ENCODE measurements at places on chromosomes 5 and 9.

DNA sequence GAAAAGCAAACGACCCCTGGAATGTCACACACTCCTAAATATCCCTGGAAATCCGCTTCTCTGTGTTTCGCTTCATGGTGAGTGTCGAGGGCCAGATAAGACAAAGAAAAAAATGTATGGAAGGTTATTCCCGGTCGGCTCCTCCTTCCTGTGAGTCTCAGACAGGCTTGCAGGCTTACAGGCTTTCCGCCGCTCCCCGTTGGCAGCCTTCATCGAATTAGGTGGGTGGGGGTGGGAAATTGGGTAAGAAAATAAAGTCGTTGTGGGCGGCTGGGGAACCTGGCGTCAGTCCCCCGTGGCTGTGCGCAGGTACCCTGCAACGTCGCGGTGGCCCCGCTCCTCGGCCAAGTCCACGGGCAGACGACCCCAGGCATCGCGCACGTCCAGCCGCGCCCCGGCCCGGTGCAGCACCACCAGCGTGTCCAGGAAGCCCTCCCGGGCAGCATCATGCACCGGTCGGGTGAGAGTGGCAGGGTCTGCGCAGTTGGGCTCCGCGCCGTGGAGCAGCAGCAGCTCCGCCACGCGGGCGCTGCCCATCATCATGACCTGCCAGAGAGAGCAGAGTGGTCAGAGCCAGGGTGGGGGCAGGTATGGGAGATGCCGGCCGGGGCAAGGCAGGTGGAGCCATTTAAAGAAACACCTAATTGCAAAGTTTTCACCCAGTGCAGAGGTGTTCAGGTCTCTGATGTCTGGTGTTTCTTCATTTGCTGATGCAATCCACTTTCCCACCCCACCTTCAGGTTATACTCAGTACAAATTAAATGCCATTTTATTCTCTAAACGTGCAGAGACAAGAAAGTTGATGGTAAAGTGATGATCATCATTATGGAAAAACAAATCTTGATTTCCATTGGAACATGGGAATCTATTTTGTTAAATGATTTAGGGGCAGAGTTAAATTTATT is 3.2 kb downstream of the CDKN2B start:
- no peak for DNase-seq

GRCh38 chr9:136438548-136439480 is 831 bp downstream of the INPP5E start:
- peak; percentile 18 for DNase-seq

DNA sequence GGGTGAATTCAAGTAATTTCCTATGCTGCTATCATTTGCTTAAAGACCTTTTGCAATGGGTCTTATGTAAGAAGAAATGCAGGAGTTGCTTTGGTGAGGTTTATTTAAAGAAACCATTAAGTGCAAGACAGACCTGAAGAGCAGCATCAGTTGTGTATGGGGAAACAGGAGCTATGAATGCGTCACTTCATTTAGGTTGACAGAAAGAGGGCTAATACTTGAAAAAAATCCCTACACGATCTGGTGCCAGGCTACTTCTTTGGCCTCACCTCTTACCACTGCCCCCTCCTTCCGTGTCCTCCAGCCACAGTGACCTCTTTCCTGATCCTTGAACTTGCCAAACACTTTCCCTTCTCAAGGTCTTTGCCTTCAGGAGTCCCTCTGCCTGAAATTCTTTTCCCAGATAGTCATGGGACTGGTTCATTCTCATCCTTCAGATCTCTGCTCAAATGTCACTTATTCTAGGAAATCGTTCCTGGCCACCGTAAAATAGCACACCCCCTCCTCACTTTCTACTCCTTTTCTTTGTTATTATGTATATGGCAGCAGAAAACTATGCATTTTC is 1.4 kb upstream of the JAK2 start:
- DNase-seq, result no peak

GRCh38 chr5:179780362-179780761 is 13.4 kb upstream of the LTC4S start:
- no peak for DNase-seq

GRCh38 chr5:153952057-153952456 is 86.7 kb downstream of the FAM114A2 start:
- no peak for DNase-seq

GRCh38 chr9:134766587-134766986 is 114.0 kb upstream of the FCN2 start:
- no peak for DNase-seq

DNA sequence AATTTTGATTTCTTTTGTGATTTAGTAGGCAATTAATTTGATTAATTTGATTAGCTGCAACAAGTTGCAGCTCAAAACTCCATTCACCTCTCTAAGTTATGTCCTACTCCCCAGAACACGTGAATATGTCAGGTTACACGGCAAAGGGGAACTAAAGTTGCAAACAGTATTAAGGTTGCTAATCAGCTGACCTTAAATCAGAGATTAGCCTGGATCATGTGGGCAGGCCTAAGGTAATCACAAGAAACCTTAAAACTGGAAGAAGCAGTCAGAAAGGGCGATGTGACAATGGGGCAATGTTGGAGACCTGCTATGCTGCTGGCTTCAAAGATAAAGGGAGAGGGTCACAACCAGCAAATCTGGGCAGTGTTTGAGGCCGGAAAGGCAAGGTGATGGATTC is 47.3 kb upstream of the ANXA1 start:
- DNase-seq, result no peak

DNA sequence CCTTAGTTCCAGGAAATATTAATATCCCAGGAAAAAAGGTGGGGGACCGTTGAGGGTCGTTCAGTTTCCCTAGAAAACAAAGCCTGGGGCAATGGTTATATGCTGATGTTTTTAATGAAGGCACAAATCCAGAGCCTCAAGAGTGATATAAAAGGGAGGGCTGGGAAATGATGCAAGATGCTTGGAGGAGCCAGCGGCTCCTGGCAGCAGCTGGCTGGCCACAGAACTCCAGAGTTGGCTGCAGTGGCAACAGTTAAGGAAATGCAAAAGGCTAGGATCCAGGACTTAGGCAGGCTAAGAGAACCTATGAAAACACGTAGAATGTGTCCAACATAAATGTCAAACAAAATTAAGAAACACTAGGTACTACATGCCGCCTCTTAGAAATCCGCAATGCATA is 31.0 kb upstream of the B4GALT1 start:
- DNase-seq, result no peak

Data from activated T-helper 1 cell treated with anti-CD3 and anti-CD28 coated beads, Interleukin-2, amount 50 U/mL, for 16 hours (primary cell).